ENCODE measurements at places on chromosomes 7 and 10. TPM values are rescaled to one million over a fixed set of nuclear protein-coding genes. Genes with fewer than 3 reads are reported as not detected.

GRCh38 chr7:150435047-150435389 is 15.4 kb upstream of the GIMAP8 start:
- no peak for DNase-seq

DNA sequence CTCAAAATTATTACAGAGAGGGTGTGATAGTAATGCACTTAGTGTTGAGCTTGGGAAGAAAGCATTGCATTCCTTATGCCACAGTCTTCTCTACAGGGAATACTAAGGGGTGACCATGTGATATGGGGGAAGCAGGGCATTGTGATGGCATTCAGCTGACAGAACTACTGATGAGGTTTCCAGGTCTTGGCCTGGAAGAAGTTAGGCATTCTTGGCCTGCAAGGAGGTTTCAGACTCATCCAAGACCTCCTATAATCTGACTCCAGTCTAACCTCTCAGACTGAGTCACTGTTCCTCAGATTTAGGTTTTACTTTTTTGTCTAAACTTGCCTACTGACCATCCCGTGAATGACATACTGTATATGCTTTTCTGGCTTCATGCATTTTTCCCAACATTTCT is 7.9 kb downstream of the STMP1 start:
- no peak for DNase-seq

IL6 gene
- 1.2 TPM for total RNA-seq

GPER1 gene
- 0.26 TPM for total RNA-seq

CPA1 gene
- not detected for total RNA-seq
